Activated CD4-positive, alpha-beta T cell treated with anti-CD3 and anti-CD28 coated beads, Interleukin-2, amount 10 ng/mL, durations not matched to agents 7 days and 5 days (primary cell): ENCODE measurements at places on chromosomes 5 and 9.

- peak; percentile 35 for DNase-seq
Observed at GRCh38 chr9:91433180-91433579, 9.5 kb upstream of the NFIL3 start.

GRCh38 chr9:33022303-33022702, 2.8 kb upstream of the DNAJA1 start:
- no peak for DNase-seq

DNA sequence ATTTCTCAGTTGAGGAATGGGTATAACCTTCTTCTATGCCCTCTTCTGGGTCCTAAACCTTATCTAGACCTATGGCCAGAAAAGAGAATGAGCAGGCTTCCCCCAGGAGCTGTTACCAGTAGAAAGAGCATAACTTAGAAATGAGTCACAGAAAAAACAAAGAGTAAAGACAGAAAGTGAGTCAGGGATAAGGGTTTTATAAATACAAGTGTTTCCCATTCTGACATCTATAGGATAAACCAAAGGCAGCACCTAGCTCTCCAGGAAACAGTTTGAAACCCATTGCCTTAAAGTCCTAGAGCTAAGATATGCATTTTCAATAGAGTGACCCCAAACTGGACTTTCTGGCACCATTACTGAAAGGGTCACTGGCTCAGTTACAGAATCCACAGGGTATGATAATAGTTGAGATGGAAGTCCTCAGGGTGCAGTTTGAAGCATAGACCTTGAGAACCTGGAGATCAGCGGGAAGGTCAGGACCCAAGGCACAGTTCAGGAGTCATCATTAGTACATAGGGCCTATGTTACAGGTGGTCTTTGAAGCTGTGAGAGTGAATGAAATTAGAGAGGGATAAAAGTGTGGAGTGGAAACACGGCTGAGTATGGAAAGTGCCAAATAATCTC, 42.7 kb upstream of the LIFR start:
- DNase-seq = no peak

GRCh38 chr9:111959468-111960359, 63.1 kb downstream of the UGCG start:
- no peak for DNase-seq

- no peak for DNase-seq
Observed at GRCh38 chr5:122507581-122507980, 195.5 kb downstream of the SNCAIP start.

- DNase-seq = no peak
Observed at GRCh38 chr9:127140181-127140580, 17.7 kb upstream of the ANGPTL2 start.

DNA sequence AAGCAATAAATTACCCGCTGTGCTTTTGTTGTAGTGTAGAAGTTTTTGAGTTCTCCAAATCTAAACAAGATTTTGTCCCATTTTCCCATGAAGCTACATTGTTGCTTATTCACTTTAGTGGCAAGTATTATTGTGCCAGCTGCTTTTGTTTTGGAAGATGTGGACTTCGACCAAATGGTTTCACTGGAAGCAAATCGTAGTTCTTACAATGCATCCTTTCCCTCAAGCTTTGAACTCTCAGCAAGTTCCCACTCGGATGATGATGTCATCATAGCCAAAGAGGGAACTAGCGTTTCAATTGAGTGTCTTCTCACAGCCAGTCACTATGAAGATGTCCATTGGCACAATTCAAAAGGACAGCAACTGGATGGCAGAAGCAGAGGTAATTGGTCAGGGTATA, 10.9 kb downstream of the MFAP3 start:
- DNase-seq = no peak

GRCh38 chr5:40991168-40991980, 79.8 kb downstream of the MROH2B start:
- DNase-seq = no peak

DNA sequence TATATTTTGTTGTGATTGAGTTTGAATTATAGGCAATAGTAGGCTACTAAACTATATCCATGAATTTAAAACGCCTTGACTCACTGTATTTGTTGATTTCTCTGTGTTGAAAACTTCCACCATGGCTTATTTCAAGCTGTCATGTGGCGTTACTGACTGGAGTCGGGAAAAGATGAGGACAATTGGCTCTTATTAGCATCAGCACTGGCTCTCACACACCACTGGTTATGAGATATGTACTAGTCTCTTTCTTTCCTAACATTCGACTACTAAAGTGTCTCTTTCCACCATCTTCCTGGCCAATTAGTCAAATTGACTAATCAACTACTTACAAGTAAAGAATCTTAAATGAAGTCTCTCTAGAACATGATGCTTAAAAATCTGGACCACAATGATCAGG, 9.1 kb upstream of the DAB2 start:
- DNase-seq = no peak

DNA sequence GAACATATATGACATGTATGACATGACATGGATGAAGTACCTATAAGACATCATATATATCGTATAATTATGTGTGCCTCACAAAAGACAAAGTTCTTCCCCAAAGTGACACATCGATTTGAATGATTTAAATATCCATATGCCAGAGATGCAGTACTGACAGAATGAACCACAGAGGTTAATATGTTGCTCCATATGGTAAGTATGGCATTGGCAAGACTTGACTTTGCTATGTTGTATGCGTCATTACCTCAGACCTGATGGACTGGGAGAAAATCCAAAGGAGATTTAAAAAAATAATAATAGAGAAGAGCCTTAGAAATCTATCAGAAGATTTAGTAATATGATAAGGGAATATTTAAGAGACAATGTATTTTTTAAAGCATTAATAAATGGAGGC, 263.2 kb downstream of the PJA2 start:
- no peak for DNase-seq

DNA sequence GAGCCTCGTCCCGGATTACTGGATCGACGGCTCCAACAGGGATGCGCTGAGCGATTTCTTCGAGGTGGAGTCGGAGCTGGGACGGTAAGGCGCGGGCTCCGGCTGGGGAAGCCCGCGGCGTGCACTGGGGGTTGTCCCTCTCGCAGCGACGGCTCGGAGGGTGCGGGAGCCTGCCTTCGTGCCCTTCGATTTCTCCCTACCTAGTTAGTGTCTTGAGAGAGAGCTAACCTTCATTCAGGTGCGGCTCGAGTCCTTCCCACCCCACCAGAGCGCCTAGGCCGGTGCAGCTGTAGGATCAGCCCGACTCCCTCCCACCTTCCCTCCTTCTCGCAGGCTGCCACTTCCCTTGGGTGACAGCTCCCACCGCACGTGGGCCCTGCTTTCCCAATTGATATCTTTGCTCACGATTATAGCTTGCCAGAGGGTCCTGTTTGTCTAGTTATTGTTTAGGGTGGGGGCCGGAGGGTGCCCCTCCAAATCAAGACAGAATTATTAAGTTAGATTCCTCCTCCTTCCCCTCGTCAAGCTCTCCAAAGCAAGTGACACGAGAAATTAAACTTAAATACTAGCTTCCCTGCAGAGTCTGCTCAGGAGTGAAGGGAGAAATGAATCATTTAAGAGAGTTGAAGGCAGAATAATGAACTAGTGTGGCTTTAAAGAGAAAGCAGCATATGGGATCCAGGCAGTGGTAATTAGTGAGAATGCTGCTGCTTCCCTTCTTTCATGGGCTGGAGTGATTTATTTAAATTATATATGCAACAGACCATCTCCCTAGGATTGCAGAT, 569 bp downstream of the CAMK4 start:
- no peak for DNase-seq

DNA sequence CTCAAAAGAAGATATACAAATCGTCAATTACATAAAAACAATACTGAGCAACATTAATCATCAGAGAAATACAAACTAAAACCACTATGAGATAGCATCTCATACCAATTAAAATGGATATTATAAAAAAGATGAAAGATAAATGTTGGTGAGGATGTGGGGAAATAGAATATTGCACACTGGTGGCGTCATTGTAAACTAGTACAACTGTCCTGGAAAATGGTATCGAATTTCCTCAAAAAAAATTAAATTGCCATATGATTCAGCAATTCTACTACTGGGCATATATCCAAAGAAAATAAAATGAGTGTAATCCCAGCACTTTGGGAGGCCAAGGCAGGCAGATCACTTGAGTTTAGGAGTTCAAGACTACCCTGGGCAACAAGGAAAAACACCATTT, 326.0 kb upstream of the FTMT start:
- no peak for DNase-seq

GRCh38 chr5:172106511-172107356, 81.3 kb downstream of the STK10 start:
- peak; percentile 67 for DNase-seq

- DNase-seq = no peak
Observed at GRCh38 chr9:114733816-114734215, 51.8 kb upstream of the TEX48 start.

DNA sequence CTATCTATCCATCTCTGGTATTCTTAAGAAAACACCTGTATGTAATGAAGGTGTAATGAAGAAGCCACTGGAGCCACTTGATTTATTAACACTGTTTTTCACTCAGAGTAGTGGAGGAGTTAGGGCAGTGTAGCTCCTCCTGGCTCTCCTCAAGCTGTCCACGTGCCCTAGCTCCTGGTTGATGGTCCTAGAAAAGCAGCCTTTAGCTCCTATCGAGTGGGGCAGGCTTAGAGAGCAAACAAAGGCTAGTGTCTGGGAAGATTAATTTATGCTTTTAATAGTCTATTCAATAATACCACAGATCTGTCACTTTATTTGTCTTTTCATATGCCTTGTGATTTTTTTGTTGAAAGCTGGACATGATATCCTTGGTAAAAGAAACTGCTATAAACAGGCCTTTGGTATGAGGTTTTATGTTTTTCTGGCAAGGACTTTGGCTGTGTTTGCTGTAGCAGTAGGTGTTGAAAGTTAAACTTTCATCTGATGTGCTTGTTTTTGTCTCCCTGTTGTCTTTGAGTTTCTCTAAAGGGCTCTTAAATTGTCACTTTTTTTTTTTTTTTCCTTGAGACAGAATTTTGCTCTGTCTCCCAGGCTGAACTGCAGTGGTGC, 141.1 kb downstream of the GCNT1 start:
- DNase-seq = no peak

DNA sequence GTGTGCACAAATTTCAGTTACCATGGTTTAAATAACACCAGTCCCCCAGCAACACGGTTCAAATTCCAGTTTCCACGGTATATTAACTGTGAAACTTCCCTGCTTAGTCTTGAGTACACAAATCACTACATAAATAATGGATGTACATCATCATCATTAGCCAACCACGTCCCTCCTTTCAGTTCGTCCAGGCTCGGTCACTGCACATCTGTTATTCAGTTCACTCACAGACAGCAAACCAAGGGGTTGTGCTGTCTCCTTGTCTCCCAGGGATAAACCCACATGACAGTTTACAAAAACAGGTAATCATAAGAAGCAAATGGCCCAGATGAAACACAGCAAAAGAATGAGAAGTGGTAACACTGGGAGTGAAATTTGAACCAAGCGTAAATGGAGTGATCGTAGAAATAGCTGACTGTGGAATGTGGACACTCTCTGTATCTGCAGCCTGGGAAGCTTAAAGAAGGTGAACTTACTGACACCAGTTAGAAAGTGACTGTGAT, 61.0 kb upstream of the RAD23B start:
- DNase-seq = no peak

DNA sequence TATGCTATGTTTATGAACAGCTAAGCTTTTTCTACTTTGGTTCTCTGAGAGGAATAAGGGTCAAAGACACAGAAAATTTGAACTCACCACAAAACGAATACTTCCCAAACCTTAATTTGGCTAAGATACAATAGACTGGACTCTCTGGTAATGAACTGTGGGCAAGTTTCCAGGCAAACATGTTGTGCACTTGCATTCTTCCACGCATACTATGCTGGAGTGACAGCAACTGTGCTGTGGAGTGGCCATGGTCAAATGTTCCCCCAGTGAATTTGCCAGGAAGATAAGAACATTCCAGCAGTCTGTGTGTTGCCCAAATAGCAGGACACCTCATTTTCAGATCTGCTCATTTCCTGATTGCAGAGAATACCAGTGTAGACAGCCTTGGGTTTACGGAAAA, 275.3 kb upstream of the IL12B start:
- DNase-seq = no peak

- no peak for DNase-seq
Observed at GRCh38 chr9:33318225-33318624, 27.9 kb downstream of the NFX1 start.

DNA sequence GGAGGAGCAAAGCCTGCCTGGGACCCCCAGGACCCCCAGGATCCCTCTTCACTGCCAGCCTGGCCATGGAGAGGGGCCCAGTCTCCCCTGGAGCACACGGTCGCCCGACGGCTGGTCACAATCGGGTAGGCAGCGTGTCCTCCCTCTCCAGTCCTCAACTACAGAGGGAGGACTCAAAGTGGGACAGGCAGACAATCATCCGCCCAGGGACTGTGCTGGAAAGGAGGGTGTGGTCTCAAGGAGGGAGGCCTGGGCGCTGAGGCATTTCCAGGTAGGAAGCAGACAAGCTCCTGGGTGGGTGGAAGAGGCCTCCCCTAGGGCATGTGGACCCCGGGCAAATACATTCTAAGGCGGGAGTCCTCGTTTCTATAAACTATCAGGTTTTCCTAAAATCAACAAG, 93.2 kb upstream of the ADAMTS2 start:
- no peak for DNase-seq

GRCh38 chr9:91889161-91889911, 60.7 kb downstream of the ROR2 start:
- DNase-seq = no peak

GRCh38 chr5:118603278-118603677, 385.1 kb downstream of the DTWD2 start:
- DNase-seq = no peak

DNA sequence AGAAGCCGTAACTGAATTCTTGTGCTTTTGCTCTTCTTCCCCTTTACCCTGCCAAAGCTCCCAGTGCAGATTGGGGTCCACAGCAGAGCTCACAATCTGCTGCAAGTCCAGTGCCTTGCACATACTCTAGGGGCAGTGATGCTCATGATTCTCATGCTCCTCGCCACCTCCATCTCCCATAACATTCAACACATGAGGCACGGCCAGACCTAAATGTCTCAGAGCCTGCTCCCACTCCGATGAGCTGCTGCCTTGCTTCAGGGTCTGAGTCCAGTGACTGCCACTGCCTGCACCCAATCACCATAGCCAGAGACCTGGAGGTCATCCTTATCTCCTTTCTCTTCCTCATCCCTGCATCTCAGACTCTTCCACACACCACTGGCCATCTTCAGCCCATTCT, 10.5 kb downstream of the CSF1R start:
- peak; percentile 3 for DNase-seq

GRCh38 chr9:126677188-126678084, 63.7 kb downstream of the LMX1B start:
- no peak for DNase-seq
